Activated naive CD8-positive, alpha-beta T cell treated with anti-CD3 and anti-CD28 coated beads, Interleukin-2, amount 10 ng/mL, durations not matched to agents 7 days and 5 days (primary cell): ENCODE measurements at places on chromosomes 5 and 9. TPM values are rescaled to one million over a fixed set of nuclear protein-coding genes. Genes with fewer than 3 reads are reported as not detected.

- H3K27ac ChIP-seq, result no peak overlapping the region
- H3K36me3 ChIP-seq, result no peaks in the 10 kb centered on the region
- H3K4me3 ChIP-seq, result no peak overlapping the region
- no peak for DNase-seq
- no peaks in the 10 kb centered on the region for H3K4me1 ChIP-seq
Observed at GRCh38 chr5:107553117-107553555, 117.6 kb downstream of the EFNA5 start.

Gene GM2A
- 20.6 TPM for total RNA-seq

Gene DBH
- not detected for total RNA-seq

- H3K4me3 ChIP-seq, result no peak overlapping the region
- H3K4me1 ChIP-seq, result no peaks in the 10 kb centered on the region
- no peak for DNase-seq
- H3K27ac ChIP-seq, result no peak overlapping the region
Observed at GRCh38 chr5:560792-561166, 36.5 kb upstream of the SLC9A3 start.

DNA sequence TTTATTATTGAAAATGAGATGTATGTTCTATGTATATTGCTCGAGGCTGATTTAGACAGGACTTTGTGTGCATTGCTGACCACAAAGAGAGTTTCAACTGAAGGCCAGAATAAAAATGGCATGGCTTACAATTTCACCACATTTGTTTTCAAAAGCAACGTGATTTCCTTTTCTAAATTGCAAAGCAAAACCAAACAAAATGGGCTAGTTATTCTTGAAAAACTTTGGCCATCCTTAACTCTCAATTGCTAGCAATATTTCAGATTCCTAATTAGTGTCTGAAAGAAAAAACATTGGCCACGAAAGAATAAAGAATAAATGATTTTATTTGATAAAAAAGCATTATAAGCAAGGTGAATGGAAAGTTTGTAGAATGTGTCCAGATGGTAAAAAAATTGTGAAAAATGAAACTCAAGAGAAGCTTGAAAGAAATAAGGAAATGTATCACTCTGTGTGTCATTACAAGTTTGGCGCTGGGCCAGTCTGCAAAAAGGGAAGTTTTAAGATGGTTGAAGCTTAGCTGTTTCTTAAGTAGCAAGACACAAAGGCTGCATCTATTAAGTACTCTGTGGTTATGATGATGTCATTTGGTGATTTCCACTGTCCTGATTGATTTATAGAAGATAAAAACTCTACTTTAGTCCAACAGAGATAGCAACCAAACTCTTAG, 89.2 kb upstream of the PRLR start:
- H3K4me3 ChIP-seq, result no peak overlapping the region
- H3K27ac ChIP-seq, result no peak overlapping the region
- DNase-seq, result no peak
- peaks cover 7% of the 10 kb centered on the region for H3K4me1 ChIP-seq
- no peaks in the 10 kb centered on the region for H3K27me3 ChIP-seq
